ENCODE measurements at places on chromosomes 4 and X.

DNA sequence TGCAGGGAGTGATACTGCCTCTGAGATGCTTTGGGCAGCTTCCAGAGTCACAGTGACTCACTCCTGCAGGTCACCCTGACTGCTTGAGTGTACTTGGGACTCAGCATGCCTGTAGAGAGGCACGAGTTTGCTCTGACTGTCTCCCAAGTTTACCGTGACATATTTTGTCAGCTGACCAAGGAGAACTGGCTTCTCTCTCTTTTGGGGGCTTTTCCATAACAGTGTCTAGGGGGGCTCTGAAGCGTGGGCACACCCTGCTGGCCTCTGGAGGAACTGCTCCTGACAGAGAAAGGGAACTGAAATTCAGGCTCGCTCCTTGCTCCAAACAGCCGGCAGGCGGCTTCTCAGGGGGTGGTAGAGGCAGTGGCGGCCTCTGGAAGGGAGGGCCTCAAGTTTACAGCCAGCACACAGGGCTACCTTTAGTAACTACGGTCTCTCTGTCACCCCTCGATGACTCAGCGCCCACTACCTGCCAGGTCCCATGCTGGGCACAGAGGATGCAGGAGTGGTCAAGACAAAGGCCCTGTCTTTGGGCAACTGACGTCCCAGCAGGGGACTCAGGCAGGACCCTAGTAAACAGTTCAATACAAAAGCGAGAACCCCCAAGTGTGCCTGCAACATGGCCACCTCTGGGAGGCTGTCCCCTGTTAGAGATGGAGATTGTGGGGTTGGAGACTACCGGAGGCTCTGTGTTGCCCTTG is 17.8 kb downstream of the ZNF185 start:
- no peak for DNase-seq

GRCh38 chrX:2710041-2710840 is 19.1 kb downstream of the CD99 start:
- no peak for DNase-seq

GRCh38 chrX:73446831-73447230 is at the start of gene CDX4:
CDX4 (plus strand) TSS chrX:73447053; CDS start chrX:73447254, 201 bp downstream.
- DNase-seq: no peak

DNA sequence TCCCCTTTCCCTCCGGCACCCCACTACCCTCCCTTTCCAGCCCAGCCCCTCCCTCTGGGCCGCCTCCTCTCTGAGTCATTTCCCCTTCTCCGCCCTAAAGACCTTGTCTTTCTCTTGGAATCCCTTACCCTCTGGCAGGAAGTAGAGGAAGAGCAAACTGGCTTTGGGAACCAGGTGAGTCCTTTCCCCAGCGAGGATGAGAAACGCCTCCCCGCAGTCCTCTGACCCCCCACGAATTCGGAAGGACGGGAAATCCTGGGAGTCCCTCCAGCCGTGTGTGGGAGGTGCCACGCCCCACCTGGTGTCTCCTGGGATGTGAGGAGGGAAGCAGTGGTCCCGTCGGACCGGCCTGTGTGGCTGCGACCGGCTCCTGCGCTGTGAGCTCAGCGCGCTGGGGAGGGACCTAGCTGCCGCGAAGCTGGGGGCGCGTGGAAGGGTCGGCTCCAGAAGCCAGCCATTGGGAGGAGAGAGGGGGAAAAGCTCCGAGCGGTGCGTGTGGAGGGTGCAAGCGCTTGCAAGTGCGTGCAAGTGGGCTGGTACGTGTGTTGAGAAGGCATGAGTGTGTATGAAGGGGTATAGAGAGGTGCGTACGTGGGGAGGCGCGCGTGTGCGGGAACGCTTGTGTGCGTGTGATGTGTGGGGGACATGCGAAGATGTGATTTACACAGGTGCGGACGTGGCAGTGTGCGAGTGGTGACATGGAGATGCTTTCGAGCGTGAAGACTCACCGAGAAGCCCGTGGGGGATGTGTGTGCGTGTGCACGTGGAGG is 46.3 kb downstream of the TEX13B start:
- no peak for DNase-seq

DNA sequence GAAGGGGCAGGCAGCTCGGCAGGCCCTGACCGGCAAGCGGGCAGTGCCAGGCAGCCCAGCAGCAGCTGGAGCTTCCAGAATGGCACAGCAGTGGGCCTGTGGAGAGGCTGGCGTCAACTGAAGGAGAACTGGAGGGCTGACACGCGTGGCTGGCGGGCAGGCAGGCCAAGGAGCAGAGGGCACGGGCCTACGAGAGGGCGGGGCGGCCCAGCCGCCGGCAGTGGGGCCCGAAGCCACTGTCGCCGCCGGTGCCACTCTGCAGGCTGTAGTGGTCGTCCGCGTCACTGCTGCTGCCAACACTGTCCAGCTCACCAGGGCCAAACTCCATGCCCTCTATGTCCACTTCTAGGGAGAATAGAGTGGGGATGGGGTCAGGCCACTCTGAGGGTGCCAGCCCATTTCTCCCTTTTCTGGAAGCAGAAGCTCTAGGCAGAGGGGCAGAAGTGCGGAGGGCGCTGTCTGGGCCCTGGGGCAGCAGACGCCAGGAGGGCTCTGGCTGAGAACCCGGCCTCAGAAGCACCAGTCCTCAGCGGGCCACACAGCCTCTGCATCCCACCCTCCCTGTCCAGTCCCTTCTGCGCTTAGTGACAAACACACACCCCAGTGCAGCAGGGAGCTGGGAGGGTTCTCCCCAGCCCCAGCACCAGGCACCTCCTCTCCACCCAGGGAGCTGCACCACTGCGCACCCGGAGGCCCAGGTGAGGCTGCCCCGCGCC is 8.6 kb upstream of the HAUS3 start:
- no peak for DNase-seq

- no peak for DNase-seq
Measured at GRCh38 chr4:140806163-140806562, 50.0 kb upstream of the TBC1D9 start.

DNA sequence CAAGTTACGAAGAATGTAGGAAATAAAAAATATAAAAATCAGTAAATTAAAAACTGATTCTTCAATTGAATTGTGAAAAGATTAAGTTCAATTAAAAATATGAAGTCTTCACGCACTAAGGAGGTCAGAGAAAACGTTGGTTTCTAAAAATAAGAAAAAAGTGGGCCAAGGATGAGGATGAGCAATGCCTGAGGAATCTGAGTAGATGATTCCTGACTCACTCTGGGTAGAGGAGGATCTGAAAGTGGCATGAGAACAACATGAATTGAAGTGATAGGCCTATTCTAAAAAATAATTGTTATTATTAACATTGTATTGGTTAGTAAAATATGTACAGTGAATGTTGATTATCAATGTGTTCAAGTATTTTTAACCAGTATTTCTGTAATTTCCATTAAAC is 444.2 kb downstream of the GRIA2 start:
- no peak for DNase-seq

DNA sequence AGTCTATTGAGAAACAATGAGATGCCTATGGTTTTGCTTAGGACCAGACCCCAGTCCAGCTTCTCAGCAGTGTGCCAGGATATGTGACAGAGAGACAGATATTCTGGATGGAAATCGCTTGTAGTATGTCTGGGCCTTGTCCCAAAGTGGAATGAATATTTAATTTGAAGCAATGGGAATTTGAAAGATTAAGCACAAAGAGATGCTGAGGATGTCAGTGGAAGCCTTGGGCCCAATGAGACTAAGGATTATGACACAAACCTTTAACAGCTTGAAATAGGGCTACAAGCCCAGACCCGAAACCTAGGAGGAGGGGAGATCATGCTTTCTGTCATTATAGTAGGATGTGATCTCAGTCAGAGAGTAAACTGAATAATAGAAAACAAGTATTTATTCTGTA is 459.2 kb downstream of the FAT4 start:
- no peak for DNase-seq

GRCh38 chrX:102599084-102599950 is at the start of gene ARMCX5:
ARMCX5 (plus strand) TSS chrX:102599515; CDS start chrX:102602142, 2,627 bp downstream.
- peak; percentile 75 for DNase-seq

DNA sequence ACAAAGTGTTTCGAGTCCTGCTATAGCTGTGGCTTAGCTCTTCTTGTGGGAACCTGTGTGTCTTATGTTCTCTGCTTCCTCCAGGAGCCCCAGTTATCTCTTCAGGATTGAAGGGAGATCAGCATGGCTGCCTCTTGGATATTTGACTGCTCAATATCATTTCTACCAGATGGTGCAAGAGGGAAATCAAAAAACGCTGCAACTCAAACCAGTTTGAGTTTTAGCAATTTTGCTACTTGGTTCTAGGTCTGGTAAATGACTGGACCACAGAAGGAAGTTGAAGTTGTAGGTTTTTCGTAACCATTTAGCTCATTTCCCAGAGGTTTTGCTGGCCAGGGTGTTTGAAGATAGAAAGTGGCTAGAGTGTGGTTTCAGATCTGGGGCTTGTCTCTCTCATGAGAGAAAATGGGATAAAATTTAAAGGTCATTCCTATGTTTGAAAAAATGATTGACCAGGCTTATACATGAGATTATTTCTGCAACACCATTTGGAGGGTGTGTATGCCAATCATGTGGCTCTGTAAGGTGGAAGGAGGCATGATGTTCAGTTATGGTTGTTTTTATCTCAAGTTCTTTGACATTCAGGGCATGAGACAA is 210.4 kb downstream of the SPRY1 start:
- DNase-seq: no peak

- DNase-seq: no peak
Measured at GRCh38 chrX:20973038-20973437, 401.2 kb upstream of the CNKSR2 start.

GRCh38 chr4:152000518-152000917 is 239.7 kb upstream of the GATB start:
- DNase-seq: no peak

DNA sequence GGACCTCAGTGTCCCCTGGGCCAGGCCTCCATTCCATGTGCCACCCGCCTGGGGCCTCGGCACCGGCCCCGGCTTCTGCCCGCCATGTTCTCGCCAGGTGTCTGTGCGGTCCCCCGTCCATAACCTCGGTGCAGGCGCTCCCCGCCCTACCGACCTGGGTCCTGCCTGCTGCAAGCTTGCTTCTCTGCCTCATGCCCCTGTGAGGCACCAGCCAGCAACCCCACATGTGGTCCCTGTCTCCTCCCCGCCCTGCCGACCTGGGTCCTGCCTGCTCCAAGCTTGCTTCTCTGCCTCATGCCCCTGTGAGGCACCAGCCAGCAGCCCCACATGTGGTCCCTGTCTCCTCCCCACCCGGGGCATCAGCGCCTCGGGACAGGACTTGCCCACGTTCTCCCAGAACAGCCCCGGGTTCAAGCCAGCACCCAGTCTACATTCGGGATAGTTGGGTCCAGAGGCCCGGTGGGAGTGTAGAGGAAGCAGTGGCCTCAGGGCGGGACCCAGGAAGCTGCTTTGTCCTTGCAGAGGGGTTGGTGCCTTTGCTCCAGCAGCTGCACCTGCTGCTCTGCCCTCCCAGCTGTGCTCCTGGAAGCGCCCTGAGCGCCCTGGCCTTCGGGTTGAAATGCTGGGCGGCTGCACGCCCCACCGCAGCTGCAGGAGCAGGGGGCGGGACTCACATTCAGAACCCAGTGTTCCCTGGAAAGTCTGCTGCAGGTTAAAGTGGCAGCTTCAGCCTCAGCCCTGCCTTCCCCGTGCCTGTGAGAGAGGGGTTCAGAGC is 20.1 kb upstream of the UVSSA start:
- no peak for DNase-seq

- peak; percentile 74 for DNase-seq
Measured at GRCh38 chrX:40933706-40934425, 151.4 kb upstream of the USP9X start.

DNA sequence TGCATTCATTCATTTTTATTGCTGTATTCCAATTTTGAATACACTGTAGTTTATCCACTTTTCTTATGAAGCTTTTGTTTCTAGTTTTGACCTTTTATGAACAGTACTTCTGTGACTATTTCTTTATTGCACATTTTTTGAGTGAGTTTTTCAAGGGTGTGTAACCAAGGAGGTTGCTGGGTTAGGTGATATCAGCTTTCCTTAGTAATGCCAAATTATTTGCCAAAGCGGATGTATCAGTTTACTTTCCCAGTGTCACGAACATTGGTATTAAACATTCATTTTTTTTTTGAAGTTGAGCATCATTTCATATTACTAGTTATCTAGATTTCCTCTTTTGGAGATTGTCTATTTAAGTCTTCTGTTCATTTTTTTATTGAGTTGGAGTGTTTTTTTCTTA is 32.9 kb downstream of the STIM2 start:
- DNase-seq: no peak

- DNase-seq: no peak
Measured at GRCh38 chr4:41287005-41287404, 30.3 kb downstream of the UCHL1 start.

DNA sequence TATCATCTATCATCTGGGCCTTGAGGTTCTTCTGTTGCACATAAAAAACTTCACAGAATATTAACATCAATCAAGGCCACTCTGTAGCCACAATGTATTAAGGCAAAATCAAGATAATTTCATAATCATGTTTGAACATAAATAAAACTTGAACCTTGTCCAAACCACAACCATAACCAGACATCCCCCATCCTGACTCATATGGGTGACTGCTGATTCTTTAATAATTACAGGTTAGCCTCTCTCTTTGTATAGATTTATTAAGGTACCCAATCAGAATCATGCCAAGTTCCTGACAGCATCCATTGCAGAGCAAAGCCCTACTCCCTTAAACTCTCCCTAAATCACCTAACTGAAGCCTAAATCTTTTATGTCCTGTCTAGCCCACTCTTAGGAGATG is 16.7 kb upstream of the AREG start:
- no peak for DNase-seq

GRCh38 chr4:11418610-11419009 is 10.1 kb downstream of the HS3ST1 start:
- DNase-seq: no peak

- DNase-seq: no peak
Measured at GRCh38 chr4:105496899-105497298, 23.0 kb upstream of the PPA2 start.

- no peak for DNase-seq
Measured at GRCh38 chr4:133058701-133059100, 90.4 kb upstream of the PCDH10 start.

DNA sequence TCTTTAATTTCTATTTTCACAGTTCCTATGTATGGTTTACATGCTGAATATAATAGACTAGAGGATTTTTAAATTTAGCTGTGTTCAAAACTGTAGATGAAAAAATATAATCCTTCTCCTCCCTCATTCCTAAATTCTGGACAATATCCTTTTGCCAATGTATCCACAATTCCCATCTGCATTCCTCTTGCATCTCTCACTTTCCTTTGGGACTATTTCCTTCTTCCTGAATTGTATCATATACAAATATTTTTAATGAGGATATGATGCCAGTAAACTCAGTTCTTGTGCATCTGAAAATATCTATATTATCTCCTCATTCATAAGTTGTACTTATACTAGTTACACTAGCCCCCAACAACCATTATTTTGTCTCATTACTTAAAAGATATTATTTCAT is 46.7 kb downstream of the DDX60L start:
- no peak for DNase-seq

DNA sequence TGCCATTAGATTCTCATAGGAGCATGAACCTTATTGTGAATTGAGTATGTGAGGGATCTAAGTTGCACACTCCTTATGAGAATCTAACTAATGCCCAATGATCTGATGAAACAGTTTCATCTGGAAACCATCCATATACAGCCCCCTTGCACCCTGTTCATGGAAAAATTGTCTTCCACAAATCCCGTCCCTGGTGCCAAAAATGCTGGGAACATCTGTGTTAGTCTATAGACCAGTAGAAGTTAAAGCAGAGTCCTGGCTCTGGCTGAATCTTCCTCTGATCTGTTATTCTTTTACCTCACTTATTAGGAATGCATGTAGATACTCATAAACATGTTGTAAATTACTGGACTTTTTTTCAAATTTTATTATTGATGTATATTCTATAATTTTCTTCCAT is 29.2 kb downstream of the SULT1B1 start:
- DNase-seq: no peak

Measured in NCI-H524 treated with DMSO at 0.1 percent for 48 hours (cell line).